Lung (tissue), 17 donors: ENCODE measurements at places on chromosomes 4 and X. TPM values are rescaled to one million over a fixed set of nuclear protein-coding genes. Genes with fewer than 3 reads are reported as not detected.

- DNase-seq: no peak
These were observed 56.1 kb downstream of the PLS3 start for GRCh38 chrX:115616943-115617563.

GRCh38 chr4:1972414-1972813 lies 36.4 kb downstream of the NELFA start:
- no peak for DNase-seq

GRCh38 chr4:13750594-13750993 lies 123.1 kb upstream of the BOD1L1 start:
- DNase-seq: no peak

DNA sequence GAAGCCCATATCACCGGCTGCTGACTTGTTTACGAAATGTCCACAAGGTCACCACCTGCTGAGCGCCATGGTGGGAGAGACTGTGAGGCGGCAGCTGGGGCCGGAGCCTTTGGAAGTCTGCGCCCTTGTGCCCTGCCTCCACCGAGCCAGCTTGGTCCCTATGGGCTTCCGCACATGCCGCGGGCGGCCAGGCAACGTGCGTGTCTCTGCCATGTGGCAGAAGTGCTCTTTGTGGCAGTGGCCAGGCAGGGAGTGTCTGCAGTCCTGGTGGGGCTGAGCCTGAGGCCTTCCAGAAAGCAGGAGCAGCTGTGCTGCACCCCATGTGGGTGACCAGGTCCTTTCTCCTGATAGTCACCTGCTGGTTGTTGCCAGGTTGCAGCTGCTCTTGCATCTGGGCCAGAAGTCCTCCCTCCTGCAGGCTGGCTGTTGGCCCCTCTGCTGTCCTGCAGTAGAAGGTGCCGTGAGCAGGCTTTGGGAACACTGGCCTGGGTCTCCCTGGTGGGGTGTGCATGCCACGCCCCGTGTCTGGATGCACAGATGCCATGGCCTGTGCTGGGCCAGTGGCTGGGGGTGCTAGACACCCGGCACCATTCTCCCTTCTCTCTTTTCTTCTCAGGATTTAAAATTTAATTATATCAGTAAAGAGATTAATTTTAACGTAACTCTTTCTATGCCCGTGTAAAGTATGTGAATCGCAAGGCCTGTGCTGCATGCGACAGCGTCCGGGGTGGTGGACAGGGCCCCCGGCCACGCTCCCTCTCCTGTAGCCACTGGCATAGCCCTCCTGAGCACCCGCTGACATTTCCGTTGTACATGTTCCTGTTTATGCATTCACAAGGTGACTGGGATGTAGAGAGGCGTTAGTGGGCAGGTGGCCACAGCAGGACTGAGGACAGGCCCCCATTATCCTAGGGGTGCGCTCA lies 8.7 kb upstream of the MSANTD1 start:
- DNase-seq: no peak

DNA sequence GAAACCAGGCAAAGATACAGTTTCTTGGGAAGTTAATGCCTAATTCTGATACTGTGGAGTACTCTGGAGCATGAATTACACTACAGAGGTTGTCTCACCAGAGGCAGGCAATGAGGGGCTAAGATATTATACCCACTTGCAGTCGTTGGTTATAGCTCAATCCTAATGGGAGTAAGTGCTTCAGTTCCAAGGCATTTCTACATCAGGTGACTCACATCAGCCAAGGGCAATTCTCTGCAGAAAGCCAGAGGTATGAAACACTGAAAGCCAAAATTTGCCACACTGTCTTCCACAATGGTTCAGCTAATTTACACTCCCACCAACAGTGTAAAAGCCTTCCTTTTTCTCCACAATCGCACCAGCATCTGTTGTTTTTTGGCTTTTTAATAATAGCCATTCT lies 174.0 kb upstream of the IL15 start:
- DNase-seq: no peak

Gene TMEM184C
- polyA plus RNA-seq: 4.3 TPM

Gene WWC2
- 15.6 TPM for polyA plus RNA-seq

- DNase-seq: no peak
These were observed 9.9 kb downstream of the FAM193A start for GRCh38 chr4:2546286-2546823.

- DNase-seq: no peak
These were observed 56.5 kb downstream of the TRIM2 start for GRCh38 chr4:153260553-153261300.

Gene FRMD7
- polyA plus RNA-seq: not detected
